MCF 10A (cell line): ENCODE measurements at places on chromosomes 11 and 22. TPM values are rescaled to one million over a fixed set of nuclear protein-coding genes. Genes with fewer than 3 reads are reported as not detected.

Gene SOX10
- total RNA-seq, result not detected in 2 replicates

DNA sequence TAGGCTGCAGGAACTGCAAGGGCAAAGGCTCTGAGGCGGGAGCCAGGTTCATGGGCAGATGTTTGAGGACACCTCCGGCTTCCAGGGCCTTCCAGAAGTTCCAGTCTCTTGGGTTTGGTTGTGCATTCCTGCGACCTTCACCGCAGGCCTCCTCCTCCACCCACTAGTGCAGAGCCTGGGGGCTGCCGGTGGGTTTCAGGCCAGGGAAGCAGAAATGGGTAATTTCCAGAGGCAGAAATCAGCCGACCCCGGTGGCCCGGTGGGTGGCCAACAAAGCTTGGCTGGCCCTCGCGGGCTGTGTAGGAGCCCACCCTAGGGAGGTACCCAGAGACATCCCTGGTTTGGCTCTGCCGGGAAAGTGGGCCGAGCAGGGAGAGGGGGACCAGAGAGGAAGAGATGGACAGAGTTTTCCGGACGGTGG is 417 bp upstream of the PHETA2 start:
- no peak for DNase-seq

Gene RPLP2
- 1,886 and 2,142 TPM in 2 replicates for total RNA-seq

DNA sequence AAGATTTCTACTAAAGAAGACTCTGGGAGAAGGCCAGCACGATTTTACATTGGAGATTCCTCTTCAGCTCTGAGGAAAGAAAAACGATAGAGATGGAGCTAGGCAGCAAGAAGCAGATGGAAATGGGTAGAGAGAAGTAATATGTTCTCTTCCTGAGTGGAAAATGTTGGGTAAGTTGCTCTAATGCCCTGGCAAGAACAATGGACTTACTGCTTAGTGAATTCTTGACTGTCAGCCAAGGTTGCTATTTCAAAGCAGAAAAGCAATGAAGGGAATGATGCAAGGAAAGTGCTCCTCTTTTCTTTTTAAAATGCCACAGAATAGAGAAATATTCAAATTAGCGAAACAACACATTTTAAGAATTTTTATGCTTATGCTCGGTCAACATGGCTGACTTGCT is 38.4 kb upstream of the CWF19L2 start:
- DNase-seq, result peak; percentile 57

Gene AAMDC
- 13.0 and 13.2 TPM in 2 replicates for total RNA-seq

GRCh38 chr22:20720692-20721408 is 53.1 kb upstream of the SERPIND1 start:
- DNase-seq, result no peak

DNA sequence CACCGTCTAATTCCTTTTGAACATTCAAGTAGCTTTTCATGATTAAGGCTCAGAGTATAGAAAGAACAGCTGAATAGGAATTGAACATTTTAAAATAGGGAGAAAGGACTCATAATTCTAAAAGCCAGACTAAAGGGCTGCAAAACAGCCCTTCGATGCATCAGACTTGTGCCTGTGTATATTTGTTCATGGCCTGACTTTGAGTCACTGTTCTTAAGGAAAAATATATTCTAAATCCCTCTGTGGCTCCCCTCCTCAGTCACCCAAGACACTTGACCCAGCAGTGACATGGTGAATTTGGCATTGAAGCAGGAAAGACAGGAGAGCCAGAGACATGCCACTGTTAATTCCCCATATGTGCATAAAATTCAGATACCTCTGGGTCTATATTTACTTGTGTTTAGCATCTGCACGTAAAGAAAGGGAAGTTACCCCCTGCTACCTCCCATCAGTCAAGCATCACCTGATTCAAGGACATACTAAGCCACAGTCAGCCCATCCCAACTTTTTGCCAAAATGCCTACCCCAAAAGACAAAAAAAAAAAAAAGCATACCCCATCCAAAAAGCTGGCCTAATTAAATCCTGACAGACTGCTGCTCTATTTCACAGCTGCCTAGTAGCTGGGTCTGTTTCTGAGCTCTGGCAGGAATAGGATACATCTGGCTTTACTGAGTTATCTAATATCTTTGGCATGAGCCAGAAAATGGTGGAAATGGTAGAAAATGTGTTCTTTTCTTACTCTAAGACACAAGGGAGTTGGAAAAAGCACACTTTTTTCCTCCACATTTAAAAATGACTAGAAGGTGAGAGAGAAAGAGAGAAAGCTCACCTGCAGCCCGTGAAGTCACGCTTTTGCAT is 93.5 kb downstream of the COMMD9 start:
- DNase-seq, result no peak
